ENCODE measurements at places on chromosomes 1 and 21. TPM values are rescaled to one million over a fixed set of nuclear protein-coding genes. Genes with fewer than 3 reads are reported as not detected.

TIAM1 gene
- total RNA-seq: 2.7 TPM

RPE65 gene
- 0.32 TPM for total RNA-seq

NBPF12 gene
- total RNA-seq: 3.4 TPM

COL16A1 gene
- 97.9 TPM for total RNA-seq

BNIPL gene
- total RNA-seq: 0.13 TPM

BEND5 gene
- 9.2 TPM for total RNA-seq

SLC44A3 gene
- total RNA-seq: not detected

LYPD8 gene
- not detected for total RNA-seq

PTGFR gene
- total RNA-seq: 2.6 TPM

HEYL gene
- 0.48 TPM for total RNA-seq

S100A14 gene
- 1.4 TPM for total RNA-seq

SAMSN1 gene
- 1.0 TPM for total RNA-seq

ATAD3C gene
- 0.13 TPM for total RNA-seq

OLIG2 gene
- not detected for total RNA-seq

DHRS3 gene
- total RNA-seq: 46.6 TPM

GPR37L1 gene
- total RNA-seq: not detected

SHC1 gene
- 278 TPM for total RNA-seq

TINAGL1 gene
- total RNA-seq: 16.6 TPM

CFAP45 gene
- total RNA-seq: 0.65 TPM

SMPDL3B gene
- total RNA-seq: 0.26 TPM

SPRR1A gene
- not detected for total RNA-seq

E2F2 gene
- total RNA-seq: 2.3 TPM

BARHL2 gene
- not detected for total RNA-seq

KANK4 gene
- 0.16 TPM for total RNA-seq

LCE1C gene
- total RNA-seq: not detected

GBP7 gene
- total RNA-seq: not detected

MAB21L3 gene
- total RNA-seq: not detected

TFF2 gene
- not detected for total RNA-seq

TIE1 gene
- 2.8 TPM for total RNA-seq

CCDC185 gene
- not detected for total RNA-seq

PADI2 gene
- total RNA-seq: 2.3 TPM

DOP1B gene
- total RNA-seq: 0.80 TPM

FAM72A gene
- total RNA-seq: 6.9 TPM

CAMK1G gene
- total RNA-seq: 3.0 TPM

C1orf226 gene
- total RNA-seq: 1.7 TPM

PRR9 gene
- not detected for total RNA-seq

CRP gene
- not detected for total RNA-seq

LCA5L gene
- total RNA-seq: 1.2 TPM

CR2 gene
- total RNA-seq: not detected

CNKSR1 gene
- not detected for total RNA-seq

KIF17 gene
- total RNA-seq: 0.39 TPM

GPR89A gene
- total RNA-seq: 13.4 TPM

SRGAP2 gene
- total RNA-seq: 38.1 TPM

SLC35D1 gene
- total RNA-seq: 13.5 TPM

RNF207 gene
- total RNA-seq: 23.4 TPM
